ENCODE measurements at places on chromosomes 6 and 20.

DNA sequence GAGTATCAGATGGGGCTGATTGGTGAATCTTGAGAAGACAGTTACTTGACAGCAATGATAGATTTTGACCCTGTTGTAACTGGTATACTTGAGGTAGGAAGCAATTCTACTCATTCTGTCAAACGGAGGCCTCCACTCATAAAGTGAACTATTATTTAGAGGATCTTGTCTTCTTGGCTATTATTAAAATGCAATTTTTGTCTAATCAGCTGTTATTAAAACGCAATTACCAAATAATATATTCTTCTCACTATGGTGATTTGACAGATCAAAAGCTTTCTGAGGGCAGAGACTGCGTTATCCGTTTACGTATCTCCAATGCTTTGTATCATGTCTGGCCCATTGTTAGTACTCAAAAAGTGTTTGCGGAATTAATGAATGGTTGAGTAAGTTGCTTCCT is 120.7 kb downstream of the MACROD2 start:
- DNase-seq, result no peak

GRCh38 chr6:153553627-153554026 is 422.5 kb upstream of the RGS17 start:
- peak; percentile 8 for DNase-seq

GRCh38 chr20:17875106-17875980 is 93.3 kb downstream of the SNX5 start:
- no peak for DNase-seq

GRCh38 chr20:5535125-5535756 is 215.0 kb upstream of the SHLD1 start:
- DNase-seq, result peak; percentile 95

GRCh38 chr20:38485041-38485440 is 12.4 kb downstream of the RALGAPB start:
- DNase-seq, result no peak

GRCh38 chr6:101000341-101000740 is 119.2 kb upstream of the ASCC3 start:
- peak; percentile 24 for DNase-seq

GRCh38 chr20:47956268-47956995 is 171.2 kb upstream of the SULF2 start:
- DNase-seq, result no peak

GRCh38 chr6:153976921-153977693 is 61.9 kb upstream of the OPRM1 start:
- peak; percentile 34 for DNase-seq

DNA sequence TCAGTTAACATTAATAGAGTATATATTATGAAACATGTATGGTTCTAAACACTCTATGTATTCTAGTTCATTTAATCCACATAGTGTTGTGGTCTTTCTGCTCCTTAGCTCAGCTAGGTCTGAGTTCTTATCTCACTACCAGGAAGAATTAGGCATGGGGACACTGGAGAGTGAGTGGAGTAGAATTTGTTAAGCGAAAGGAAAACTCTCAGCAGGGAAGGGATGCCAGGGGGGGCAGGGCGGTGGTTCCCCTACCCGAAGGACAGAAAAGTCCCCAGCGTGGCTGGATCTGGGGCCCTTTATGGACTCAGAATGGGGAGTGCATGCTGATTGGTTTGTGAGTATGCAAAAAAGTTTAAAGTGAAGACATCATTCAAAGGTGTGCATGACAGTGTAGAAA is 727.5 kb downstream of the TBC1D32 start:
- DNase-seq, result no peak

DNA sequence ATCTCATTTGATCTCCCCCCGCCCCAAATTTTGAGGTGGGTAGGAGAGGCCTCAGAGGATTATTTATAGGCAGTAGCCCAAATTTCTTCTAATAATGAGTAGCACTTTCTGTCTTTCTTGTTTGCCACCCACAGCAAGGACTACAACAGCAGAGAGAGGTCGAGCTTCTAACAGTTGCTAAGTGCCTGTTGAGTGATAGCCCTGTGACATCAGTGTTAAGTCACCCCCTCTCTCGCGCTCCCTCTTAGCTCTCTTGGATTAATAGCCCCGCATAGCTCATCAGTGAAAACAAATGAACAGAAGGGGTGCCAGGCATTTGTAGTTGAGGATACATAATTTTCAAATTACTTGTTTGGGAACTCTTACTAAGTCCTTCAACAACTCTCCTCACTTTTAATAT is 3.5 kb downstream of the ANKRD60 start:
- DNase-seq, result no peak

- DNase-seq, result no peak
Observed at GRCh38 chr20:16710781-16711180, 19.0 kb upstream of the SNRPB2 start.

- peak; percentile 52 for DNase-seq
Observed at GRCh38 chr6:138001750-138002349, 105.4 kb downstream of the PERP start.

- no peak for DNase-seq
Observed at GRCh38 chr6:98687752-98688151, 146.6 kb upstream of the POU3F2 start.

GRCh38 chr20:25223179-25223661 is 24.7 kb upstream of the PYGB start:
- peak; percentile 81 for DNase-seq

GRCh38 chr20:36228770-36229169 is 7.5 kb upstream of the AAR2 start:
- DNase-seq, result no peak

GRCh38 chr20:49259799-49260198 is 18.1 kb downstream of the ZNFX1 start:
- DNase-seq, result no peak

GRCh38 chr6:12967686-12968085 is 251.1 kb downstream of the PHACTR1 start:
- DNase-seq, result no peak

- no peak for DNase-seq
Observed at GRCh38 chr6:159036673-159037072, 8.1 kb downstream of the TAGAP start.

- DNase-seq, result no peak
Observed at GRCh38 chr6:19399406-19399805, 437.8 kb upstream of the ID4 start.

DNA sequence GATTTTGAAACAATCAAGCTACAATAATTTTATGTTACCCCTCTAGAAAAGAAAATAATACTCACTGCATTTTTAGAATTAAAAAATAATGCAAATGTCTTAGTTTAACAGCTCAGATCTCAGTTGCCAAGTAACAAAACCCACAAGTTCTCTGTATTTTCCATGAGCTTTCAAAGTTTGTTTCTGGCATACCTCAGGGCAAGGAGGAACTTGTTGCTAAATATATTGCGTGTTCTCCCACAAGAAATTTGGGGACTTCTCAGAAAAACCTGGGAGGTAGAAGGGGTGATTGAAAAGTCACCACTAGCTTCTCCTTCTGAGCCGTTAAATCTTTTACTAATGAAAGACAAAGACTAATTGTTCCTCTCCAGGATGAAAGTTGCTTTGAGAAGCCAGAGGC is 236.8 kb upstream of the MARCKS start:
- DNase-seq, result no peak

DNA sequence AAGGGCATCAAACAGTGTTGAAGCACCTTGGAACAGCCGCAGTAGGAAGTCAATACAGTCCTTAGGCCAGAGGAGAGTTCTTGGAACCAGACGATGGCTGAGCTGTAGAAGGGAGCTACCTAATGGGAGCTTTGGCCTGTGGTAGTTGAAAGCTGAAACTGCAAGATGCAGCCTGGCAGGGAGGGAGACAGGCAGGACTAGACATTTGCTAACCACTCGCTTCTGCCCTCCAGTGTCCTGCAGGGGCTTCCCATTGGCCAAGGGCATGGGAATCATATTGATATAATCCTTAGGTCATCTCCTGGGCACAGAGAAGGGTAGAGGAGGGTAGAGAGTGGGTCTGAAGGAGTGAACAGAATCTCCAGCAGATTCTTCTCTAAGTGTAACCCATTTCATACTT is 60.4 kb downstream of the TPD52L1 start:
- DNase-seq, result no peak

- peak; percentile 18 for DNase-seq
Observed at GRCh38 chr20:57710841-57711240, 1.0 kb upstream of the PMEPA1 start.

- no peak for DNase-seq
Observed at GRCh38 chr20:38252292-38253288, 7.9 kb downstream of the KIAA1755 start.

DNA sequence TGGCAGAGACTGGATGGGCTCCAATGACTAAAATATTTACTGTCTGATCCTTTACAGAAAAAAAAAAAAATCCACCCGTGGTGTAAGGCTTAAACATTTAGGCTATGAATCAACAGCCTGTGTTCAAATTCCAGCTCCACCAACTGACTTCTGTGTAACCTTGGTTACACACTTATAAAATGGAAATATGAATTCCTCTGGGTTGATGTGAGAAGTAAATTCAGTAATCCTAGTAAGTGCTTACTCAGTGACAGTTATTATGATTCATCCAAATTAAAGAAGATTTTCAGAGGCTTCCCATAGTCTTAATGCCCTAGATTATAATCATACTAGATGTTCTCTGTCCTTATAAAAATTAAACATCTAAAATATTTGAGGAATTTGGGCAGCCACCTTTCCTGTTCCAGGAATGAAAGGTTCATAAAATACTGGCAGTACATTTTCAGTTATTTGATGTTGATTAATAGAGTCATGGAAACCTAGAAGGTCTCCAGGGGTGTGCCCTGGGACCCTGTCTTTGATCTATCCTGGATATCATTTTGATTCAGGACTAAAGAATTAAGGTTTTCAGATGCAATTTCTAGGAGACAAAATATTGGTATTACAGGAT is 180.3 kb upstream of the ZNF217 start:
- DNase-seq, result peak; percentile 88

- DNase-seq, result no peak
Observed at GRCh38 chr20:24701668-24702067, 232.2 kb downstream of the SYNDIG1 start.

DNA sequence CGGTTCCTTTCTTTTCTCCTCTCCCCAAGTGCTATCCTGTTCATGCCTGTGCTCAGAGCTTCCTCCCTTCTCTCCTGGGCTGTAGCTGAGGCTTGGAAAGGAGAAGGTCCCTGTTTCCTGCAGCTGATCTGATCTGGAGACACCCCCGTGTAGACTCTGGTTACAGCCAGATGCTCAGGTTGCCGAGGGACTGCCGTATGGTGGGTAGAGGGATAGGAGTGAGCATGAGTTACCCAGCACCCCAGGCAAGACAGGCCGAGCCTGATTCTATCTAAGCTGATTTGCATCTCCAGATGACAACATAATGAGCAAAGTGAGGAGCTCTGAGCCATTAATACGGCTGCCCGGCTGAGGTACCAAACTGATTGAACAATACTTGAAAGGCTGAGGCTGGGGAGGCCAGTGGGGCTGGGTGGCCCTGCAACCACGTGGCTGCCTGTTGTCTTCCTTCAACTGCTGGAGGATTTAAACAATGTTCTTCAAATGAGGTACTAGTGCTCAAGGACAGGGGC is 91.8 kb downstream of the ASXL1 start:
- DNase-seq, result peak; percentile 46

DNA sequence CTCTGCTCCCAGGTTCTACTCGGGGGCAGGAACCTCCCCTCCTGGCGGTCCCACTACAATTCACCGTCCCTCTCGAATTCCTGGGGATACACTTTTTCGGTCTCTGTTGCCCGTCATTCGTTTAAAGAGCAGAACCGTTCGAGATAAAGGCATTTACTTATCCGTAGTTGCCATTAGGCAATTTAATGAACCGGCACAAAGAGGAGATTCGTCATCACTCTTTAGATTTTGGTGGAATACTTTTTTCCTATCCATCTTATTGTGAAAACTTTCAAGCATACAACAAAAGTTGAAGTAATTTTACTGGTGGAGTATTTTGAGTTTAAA is 1.2 kb upstream of the CD24 start:
- peak; percentile 23 for DNase-seq

- DNase-seq, result no peak
Observed at GRCh38 chr6:73655341-73655917, 1.6 kb upstream of the SLC17A5 start.

- no peak for DNase-seq
Observed at GRCh38 chr6:46207174-46207573, 36.4 kb upstream of the ENPP5 start.

GRCh38 chr6:6595952-6596351 is 7.4 kb downstream of the LY86 start:
- no peak for DNase-seq

DNA sequence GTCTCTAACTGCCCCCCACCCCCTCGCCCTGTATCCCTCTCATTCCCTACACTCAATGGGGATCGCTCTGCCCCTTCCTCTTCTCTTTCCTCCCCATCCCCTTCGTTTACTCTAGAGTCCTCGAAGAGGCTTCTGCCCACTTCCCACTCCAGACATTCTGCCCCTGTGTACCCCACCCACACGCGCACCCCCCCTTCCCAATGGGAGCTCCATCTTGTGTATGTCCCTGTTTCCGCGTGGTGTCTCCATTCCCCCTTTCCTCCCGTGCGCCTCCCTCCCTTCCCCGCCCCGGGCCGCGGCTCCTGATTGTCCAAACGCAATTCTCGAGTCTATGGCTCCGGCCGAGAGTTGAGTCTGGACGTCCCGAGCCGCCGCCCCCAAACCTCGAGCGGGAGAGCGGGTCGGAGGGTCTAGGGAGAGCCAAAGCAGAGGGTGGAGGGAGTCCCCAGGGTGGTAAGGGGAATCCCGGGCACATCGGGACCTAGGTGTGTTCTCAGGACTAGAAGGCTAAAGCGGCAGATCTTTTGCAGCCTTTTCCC is 679 bp upstream of the RING1 start:
- no peak for DNase-seq

DNA sequence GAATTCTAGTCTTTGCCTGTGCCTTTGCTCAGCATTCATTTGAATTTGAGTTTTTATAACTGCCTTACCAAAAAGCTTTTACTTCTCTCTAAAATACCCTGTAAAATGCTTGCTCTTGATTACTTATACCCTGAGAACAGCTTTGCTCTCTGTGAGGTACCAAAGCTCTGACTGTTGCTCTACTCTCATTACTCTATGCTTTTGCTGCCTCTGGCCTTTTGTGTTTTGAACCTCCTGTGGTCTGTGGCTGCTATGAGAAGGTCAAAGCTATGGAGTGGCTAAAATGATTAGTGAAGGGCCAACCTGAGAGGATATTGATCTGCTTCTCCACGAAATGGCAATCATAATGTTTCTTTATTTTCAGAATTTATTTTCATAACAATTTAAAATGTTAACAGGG is 375.6 kb upstream of the IMPG1 start:
- no peak for DNase-seq

GRCh38 chr6:125550892-125551291 is 198.5 kb upstream of the HEY2 start:
- no peak for DNase-seq

GRCh38 chr6:18533793-18534192 is 146.6 kb downstream of the RNF144B start:
- peak; percentile 31 for DNase-seq

DNA sequence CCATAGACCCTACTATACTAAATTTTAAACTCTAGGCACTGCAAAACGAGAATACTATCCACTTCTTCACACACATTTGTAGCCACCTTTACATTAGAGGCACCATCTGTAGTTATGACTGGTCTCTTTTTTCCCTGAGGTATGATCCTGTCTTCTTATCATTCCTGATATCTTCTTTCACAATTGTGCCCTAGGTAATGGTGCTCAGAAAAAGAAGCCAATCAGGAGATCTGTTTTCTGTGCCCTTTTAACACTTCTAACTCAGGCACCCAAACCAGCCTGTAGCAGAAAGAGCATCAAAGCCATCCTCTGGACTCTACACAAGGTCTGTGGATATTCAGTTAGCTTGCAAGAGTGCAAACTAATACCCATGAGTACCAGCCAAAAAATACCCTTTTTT is 149.7 kb upstream of the SGK1 start:
- DNase-seq, result no peak

All from trophoblast cell (in vitro differentiated cells and primary cell).